ENCODE measurements at places on chromosomes 16 and 17.

- no peak overlapping the region for H3K4me3 ChIP-seq
- H3K27me3 ChIP-seq, result no peaks in the 10 kb centered on the region
- H3K36me3 ChIP-seq, result no peaks in the 10 kb centered on the region
- H3K4me1 ChIP-seq, result no peaks in the 10 kb centered on the region
- no peak for DNase-seq
These were observed 38.1 kb upstream of the ABCC12 start for GRCh38 chr16:48193846-48194245.

- no peaks in the 10 kb centered on the region for H3K36me3 ChIP-seq
- no peak overlapping the region for H3K27ac ChIP-seq
- H3K4me1 ChIP-seq, result peaks cover 32% of the 10 kb centered on the region
These were observed 47.9 kb upstream of the SREBF1 start for GRCh38 chr17:17884391-17885357.

DNA sequence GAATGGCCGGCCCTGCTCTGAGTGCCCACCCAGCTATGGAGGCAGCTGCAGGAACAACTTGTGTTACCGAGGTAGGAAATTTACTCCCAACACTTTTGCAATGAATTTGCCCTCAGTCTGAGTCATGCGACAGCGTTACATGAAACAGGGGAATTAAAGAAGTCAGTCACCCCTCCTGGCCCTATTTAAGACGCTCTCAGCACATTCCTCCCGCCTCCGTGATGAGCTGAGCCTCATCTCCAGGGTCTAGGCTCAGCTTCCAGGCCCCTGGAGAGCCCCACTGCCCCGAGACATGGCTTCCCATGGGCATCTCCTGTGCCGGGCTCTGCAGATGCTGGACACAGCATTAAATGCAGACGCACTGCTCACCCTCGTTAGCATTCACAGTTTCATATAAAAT lies 35.0 kb downstream of the CRISPLD2 start:
- DNase-seq, result no peak
- H3K27ac ChIP-seq, result no peak overlapping the region
- H3K4me1 ChIP-seq, result no peaks in the 10 kb centered on the region
- no peaks in the 10 kb centered on the region for H3K36me3 ChIP-seq
- H3K4me3 ChIP-seq, result no peak overlapping the region
- H3K27me3 ChIP-seq, result no peaks in the 10 kb centered on the region

DNA sequence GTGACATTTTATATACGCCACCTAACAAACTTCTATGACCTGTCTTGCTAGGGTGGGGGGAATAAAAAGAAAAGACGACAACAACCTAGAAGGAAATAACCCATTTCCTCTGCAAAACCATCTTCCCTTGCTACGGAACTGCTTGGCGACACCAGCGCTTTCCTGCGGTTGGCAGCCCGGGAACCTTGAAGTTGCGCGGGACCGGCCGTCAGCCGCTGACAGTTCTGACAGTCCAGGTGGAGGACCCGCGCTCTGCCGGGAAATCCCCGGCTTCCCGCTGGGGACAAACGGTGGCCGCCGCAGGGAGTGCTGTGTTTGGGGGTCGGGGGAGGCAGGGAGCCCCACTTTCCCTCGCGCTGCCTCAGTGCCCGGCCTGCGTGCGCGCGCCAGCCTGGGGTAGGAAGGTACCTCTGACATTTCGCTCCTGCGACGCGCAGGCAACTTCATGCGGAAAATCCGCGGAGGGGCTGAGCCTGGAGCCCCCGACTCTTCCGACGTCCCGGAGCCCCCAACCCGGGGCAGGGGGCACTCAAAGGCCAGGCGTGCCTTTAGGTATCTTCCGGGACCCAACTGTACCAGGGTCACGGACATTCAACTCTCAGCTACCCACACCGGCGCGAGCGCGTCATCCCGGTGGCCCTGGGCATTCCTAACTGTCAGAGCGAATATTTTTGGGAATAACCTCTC lies 516 bp downstream of the SLC16A6 start:
- no peak overlapping the region for H3K27ac ChIP-seq
- DNase-seq, result peak; percentile 74
- peaks cover 60% of the 10 kb centered on the region for H3K27me3 ChIP-seq
- H3K4me3 ChIP-seq, result peak overlapping the region; percentile 86

DNA sequence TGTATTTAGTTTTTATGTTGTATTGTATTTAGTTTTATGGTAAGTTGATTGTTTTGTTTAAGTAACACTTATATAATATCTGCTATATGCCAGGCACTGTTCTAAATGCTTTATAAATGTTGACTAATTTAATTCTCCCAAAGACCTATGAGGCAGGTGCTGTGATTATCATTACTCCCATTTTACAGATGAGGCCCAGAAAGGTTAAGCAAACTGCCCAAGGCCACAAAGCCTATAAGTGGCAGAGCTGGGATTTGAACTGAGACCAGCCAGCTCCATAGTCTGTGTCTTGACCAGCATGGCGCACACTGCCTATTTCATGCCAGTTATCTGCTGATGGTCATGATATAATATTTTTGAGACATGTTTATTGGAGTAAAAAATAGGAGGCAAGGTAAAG lies 24.0 kb downstream of the IL21R start:
- H3K4me3 ChIP-seq, result no peak overlapping the region
- H3K27ac ChIP-seq, result no peak overlapping the region
- no peaks in the 10 kb centered on the region for H3K4me1 ChIP-seq

GRCh38 chr17:82957469-82957795 lies 117.6 kb upstream of the ZNF750 start:
- peaks cover 5% of the 10 kb centered on the region for H3K36me3 ChIP-seq
- H3K27ac ChIP-seq, result no peak overlapping the region
- no peaks in the 10 kb centered on the region for H3K27me3 ChIP-seq
- no peaks in the 10 kb centered on the region for H3K4me1 ChIP-seq

DNA sequence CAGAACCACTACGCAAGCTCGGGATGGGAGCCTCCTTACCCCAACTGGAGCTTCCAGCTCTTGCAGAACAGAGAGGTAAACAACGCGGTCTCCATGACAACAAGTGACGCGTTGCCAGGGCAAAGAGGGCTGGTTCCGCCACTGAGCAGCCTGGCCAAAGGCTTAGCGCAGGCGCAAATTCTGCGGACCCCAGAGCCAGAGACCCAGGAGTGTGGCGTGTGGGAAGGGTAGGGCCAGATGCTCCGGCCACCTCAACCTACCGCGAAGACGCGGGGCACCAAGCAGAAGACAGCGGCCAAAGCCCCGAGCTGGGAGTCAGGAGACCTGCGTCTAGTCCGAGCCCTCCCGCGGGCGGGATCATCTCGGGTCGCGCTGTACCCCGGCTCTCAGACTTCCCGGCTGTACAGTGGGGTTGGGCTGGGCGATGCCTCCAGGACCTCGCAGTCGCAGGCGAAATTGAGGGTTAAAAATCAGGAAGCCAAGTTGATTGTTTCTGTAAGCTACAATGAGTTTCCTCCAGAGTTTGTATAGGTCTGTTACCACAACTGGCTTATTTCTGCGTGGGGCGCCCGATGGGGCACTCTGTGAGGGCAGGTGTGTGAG lies at the start of gene TEKT1:
TEKT1 (minus strand) TSS at position 69 of the 603 bp plus-strand sequence. CDS start 1,353 bp downstream, outside the sequence.
- H3K36me3 ChIP-seq, result no peaks in the 10 kb centered on the region

Data from GM23338 (cell line).